ENCODE measurements at places on chromosomes 5 and 9.

DNA sequence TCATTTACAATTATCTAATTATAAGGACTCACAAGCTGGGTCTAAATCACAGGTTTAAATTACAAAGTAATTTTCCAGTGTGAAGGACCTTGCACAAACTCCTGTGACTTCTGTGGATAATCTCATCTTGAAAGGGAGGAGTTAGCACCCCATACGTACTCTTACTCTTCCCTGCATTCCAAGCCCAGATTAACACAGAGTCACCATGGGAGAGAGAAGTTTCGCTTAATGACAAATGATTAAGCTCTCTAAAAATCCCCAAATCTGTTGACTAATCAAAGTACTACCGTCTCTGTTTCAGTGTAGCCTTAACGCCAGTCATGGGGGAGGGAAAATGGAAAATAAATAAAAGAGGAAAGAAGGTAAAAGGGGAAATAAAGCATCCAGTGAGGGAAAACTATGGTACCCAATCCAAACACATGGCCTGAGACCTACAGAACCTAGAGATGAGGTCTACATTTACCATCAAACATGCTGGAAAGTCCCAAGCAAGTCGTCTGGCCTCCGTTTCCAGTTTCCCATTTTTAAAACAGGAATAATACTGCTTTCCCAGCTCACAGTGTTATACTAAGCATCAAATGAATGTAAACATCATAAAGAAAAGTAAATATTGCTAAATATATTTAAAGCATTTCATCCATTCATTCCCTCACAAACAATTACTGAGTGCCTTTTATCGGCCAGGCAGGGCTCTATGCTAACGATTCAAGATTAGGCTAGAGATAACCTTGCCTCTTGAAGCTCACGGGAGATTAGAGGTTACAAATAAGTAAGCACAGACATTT, 63.2 kb downstream of the PCA3 start:
- DNase-seq, result no peak

DNA sequence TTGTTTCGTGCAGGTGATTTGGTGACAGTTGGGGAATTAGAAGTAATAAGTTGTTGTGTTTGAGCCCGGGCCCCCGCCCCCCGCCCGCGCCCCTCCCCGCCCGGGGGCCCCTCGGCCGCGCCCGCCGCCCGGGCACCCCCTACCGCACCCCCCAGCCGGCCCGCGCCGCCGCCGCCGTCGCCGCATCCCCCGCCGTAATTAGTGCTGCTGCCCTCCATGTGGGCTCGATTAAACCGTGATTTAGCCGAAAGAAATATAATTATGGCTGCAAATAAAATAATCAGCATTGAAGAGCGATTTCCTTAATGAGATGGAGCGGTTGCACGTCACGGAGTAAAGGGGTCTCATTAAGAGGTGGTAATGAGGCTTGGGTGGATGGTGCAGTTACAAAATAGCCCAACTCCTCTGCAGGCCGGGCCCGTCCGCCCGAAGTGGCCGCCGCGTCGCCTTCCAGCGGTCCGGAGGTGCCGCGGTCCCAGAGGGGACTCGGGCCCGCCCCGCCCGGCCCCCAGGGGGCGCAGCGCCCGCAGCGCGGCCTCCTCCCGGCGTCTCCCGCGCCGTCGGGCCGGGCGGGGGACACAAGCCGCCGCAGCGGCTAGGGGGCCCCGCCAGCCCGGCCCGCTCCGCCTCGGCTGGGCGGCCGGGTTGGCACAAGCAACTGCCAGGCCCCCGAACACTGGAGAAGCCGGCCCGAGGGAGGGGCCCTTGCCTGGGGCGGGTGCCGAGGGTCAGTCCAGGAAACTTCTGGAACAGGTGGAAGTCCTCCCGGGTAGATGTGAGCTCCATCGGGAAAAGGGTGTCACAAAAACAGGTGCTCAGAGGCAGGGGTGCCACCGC, 6.9 kb upstream of the OTP start:
- DNase-seq, result peak; percentile 63

DNA sequence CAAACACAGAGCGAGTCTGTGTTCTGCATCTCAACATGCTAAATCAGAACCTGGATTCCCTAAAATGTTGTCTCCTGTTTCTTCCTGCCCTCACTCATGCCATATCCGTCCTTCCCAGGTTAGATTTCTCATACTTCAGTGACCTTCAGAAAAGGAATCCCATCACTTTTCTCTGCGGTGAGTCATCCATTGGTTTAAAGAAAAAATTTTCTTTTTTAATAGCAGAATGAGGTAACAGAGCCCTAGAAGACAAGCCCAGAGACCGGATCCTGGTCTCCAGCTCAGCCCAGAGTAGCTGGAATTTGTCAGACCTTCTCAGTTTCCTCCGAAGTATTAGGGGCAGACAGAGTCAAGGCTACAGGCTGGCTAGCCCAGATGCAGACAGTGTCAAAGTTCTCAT, 143.2 kb upstream of the DMRT1 start:
- no peak for DNase-seq

DNA sequence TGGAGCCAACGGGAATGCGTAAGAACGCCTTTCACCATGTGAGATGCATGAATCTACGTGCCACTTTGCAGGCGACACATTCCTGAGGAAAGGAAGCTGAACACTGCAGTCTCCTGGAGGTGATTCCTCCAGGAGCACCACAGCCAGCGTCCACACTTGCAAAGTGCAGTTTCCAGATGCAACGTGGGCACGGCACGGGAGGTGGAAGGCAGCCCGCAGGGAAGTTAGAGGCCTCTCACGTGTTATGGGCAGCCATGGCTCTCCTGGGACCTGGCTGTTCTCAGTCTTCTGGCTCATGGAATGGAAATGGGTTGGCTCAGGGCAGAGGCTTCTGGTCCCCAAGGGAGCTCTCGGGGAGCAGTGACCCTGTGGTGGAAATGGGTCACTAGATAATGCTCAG, 381.0 kb upstream of the IRX4 start:
- DNase-seq, result no peak
